NCI-H1048 (cell line): ENCODE measurements at places on chromosomes 12 and 14.

- DNase-seq: no peak
Measured at GRCh38 chr12:63318933-63319332, 167.9 kb upstream of the AVPR1A start.

GRCh38 chr14:34356264-34356654 lies 105.8 kb downstream of the SPTSSA start:
- no peak for DNase-seq

DNA sequence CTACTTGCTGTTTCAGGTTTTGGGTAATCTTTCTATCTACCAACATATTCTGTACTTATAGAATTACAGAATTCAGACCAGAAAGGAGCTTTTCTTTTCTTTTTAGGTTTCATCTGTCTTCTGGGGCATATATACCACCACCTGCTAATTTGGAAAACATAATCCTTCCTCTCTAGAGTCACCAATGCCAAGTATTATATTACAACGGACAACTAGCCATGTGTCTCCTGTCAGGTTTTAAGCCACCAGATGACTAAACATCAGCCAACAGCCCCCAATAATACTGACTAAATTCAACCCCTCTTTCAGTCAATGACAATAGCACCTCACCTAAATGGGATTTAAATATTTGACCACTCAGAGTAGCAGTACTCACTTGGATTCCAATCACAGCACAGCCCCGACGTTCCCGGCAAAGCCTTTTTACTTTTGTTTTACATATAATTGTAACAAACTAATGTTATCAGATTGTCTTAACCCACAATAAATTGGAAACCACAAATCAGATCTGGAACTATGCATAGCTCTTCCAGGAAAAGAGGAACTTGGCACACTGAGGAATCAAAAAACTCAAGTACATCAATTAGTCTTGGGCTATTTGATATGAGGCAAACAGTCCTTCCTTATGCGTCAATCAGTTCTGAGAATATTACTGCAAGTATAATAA lies 13.5 kb downstream of the SLC11A2 start:
- no peak for DNase-seq

GRCh38 chr14:101600891-101601605 lies 39.8 kb downstream of the DIO3 start:
- DNase-seq: no peak

- no peak for DNase-seq
Measured at GRCh38 chr14:53533384-53533970, 380.4 kb upstream of the DDHD1 start.

DNA sequence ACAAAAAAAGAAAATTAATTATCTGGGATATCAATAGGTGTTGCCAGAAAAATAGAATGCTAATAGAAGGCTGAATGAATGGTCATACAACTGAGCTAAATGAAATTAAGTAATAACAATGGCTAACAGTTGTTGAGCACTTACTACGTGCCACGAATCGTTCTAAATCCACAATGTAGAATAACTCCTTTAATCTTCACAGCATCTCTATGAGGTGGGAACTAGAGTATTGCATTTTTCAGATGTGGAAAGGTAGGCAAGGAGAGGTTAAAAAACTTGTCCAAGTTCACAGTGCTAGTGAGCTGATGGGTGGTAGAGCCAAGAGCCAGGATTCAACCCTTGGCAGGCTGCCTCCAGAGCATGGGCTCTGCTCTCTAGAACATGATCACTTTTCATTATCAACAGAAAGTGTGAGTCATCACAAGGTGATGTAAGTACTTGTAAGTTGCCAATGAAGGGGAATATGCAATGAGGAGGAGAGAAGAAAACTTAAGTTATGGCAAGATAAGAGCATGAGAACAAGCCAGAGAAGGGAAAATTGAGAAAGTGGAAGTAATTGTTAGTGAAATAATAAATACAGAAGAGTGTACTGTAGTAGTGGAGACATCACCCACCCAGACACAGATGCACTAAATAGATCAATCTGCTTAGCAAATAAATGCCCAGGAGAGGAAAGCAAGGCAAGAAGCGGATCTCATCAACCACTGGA lies 122.1 kb downstream of the PRKD1 start:
- no peak for DNase-seq

DNA sequence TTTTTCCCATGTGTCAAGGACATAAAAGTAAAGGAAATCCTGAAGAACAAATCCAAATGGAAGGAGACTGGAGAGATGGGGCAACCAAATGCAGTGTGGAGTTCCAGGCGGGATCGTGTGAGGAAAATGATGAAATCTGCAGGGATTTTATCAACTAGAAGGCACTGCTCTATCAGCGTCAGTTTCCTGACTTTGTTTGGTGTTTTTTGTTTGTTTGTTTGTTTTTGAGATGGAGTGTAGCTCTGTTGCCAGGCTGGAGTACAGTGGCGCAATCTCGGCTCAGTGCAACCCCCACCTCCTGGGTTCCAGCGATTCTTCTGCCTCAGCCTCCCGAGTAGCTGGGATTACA lies 43.3 kb upstream of the GPR132 start:
- DNase-seq: no peak

- peak; percentile 65 for DNase-seq
Measured at GRCh38 chr14:104708606-104709268, 15.3 kb upstream of the ADSS1 start.

GRCh38 chr12:126358806-126359205 lies 1293.6 kb downstream of the AACS start:
- no peak for DNase-seq

DNA sequence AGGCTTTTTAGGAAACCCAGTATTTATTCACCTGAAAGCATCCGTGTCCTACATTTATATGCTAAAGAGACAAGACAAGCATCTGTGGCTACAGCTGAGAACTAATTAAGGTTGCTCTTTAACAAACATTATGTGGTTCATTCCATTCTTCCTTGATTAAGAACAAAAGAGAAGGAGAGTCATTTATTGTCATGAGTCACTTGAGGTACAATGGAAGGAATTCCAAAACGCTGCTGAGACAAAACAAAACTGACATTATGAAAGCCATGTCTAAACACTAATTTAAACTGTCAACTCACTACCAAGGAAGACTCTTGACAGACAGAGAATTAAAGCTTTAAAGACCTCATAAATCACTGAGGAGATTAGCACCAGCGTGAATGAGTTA lies 214.4 kb downstream of the BMP4 start:
- no peak for DNase-seq

DNA sequence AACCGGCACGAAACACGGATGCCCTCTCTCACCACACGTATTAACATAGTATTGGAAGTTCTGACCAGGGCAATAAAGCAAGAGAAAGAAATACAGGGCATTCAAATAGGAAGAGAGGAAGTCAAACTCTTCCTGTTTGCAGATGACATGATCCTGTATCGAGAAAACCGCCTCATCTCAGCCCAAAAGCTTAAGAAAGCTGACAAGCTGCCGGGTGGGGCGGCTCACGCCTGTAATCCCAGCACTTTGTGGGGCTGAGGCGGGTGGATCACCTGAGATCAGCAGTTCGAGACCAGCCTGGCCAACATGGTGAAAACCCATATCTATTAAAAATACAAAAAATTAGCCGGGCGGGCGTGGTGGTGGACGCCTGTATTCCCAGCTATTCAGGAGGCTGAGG lies 17.7 kb downstream of the OR6S1 start:
- no peak for DNase-seq

GRCh38 chr12:129269756-129270495 lies 416.6 kb downstream of the GLT1D1 start:
- no peak for DNase-seq

- no peak for DNase-seq
Measured at GRCh38 chr12:153080-153746, 60.7 kb downstream of the SLC6A12 start.

DNA sequence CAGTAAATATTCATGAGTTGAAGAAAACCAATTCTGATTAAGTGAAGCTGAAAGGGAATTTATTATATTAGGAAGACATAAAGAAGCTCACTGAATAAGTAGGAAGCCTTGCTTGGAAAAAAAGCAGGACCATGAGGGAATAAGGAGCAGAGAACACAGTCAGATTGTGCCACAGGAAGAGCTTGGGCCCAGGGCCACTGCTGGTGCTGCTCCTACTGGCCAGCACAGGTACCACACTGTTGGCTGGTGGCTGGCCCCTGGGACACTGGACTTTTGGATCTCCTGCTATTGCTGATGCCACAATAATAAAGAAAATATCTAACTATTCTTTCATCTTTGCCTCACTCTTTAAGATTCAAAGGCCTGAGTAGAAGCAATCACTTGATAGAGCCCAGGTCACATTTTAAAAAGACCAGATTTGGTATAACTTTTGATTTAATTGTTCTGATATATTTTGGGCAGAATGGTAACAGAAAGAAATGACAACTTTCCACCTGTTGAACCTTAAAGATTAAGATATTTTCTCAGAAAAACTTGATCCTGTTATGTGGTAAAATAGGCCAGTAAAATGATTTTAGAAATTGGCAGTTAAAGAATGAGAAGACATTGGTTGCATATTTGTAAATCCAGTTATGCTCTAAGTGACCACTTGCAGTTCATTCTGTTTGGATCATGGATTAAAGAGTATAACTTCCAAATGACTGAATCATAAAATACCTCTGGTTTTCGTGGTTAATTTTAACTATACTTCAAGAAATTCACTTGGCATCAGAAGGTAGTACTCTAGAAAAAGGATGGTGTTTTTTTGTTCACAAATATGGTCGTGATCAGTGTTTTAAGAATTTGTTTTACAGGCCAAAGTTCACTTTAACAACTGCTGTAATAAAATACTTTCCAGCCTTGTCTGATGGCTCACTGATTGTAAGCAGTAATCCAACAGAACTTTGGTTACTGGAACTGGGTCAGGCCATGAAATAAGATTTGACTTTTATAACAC lies 68.3 kb downstream of the DERA start:
- DNase-seq: no peak
